ENCODE measurements at places on chromosomes 7 and 10. TPM values are rescaled to one million over a fixed set of nuclear protein-coding genes. Genes with fewer than 3 reads are reported as not detected.
A peak's percentile ranks its signal among the peaks of the same experiment; 100 is the strongest.

Gene PTF1A
- not detected for total RNA-seq

- DNase-seq: peak; percentile 59
These were observed 17.8 kb downstream of the ESYT2 start for GRCh38 chr7:158811461-158811860.

GRCh38 chr10:129511758-129512157, 44.7 kb downstream of the MGMT start:
- no peak for DNase-seq

- no peak for DNase-seq
These were observed 836 bp downstream of the KMT2E start for GRCh38 chr7:105014693-105015389.

DNA sequence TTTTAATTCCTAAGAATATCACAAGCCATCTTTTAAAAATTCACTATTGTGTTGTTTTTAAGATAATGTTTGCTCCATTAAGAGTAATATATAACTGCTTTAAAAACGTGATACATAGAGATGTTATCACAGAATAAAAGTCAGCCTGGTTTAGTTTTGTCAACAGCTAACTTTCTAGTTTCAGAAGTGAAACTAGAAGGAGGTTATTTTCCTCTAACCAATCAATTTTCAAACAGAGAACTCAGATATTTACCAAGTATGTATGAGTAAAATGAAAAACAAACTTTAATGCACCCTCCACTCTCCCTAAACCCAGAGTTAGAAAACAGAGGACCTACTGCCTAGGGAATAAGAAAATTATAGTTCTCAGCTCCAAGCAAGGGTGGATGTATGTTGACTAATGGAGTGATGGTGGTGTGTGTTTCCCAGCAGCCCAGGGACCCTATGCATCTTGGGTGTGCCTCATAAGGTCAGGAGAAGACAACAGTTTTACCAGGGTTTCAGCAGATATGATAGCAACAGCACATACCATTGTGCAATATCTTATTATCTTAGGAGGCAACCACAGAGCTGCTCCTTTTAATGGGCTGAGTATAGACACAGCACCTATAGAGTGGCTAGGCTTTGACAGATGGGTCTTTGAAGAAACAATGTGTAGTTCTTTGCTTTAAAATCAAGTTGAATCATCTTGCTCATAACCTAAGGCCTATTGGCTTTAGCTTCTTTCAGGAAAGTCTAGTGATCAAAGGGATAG, 58.4 kb downstream of the PTPRZ1 start:
- DNase-seq: no peak

DNA sequence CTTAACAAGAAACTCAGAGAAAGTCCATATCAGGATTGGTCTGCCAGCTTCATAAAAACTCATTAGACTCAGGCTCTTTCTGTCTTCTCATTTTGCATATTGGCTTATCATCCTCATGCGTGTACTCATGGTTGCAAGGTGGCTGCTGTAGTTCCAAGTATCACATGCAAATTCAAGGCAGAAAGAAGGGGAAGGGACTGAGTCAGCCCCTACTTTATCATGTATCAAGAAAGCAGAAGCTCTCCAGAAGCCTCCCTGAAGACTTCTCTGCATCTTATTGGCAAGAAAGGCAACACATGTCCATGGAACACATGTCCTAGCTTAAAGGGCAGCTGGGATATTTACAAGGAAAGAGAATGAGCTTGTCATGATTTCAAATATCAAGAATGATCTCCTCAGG, 19.4 kb upstream of the EZH2 start:
- no peak for DNase-seq

GRCh38 chr7:44880317-44881018, 4.9 kb downstream of the PURB start:
- DNase-seq: no peak

DNA sequence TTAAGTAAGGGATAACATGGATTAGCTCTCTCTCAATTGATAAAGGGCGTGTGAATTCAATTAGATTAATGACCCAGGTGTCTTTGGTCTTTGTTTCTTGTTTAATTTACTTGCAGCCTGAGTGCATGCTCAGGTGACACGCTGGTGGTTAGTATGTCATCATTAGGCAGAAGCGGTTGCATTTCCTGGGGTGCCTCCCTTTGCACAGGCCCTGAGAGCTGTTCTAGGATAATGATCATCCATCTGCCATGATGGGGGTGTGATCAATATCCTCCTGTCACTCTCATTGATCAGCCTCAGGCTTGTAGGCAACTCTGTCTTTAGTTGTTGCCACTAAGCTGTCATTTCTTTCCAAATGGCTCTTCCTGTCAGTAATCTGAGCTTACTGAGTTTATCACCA, 99.6 kb upstream of the NPS start:
- no peak for DNase-seq

DNA sequence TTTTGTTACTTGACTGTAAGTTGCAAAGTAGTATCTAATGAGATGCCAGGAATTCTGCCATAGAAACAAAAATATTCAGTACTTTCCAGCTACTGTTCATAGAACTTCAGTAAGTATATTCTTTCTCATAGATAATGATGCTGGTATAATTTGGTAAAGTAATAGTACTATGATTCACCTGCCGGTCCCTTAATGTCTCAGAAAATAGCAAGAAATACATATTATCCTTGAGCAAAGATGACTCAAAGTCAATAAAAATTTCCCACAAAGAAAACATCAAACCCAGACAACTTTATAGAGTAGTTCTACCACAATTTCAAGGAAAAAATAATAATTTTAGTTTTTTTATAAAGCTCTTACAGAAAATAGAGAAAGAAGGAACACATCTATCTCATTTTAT, 105.4 kb downstream of the EPDR1 start:
- no peak for DNase-seq

Gene PGAM1
- total RNA-seq: 772 TPM

- DNase-seq: no peak
These were observed 78.1 kb upstream of the TOMM7 start for GRCh38 chr7:22900784-22901183.

- DNase-seq: no peak
These were observed 75.2 kb downstream of the INSIG1 start for GRCh38 chr7:155372782-155373358.

- no peak for DNase-seq
These were observed 68.1 kb upstream of the NANOS1 start for GRCh38 chr10:118961436-118961835.

GRCh38 chr10:104608091-104608828, 32.8 kb upstream of the SORCS3 start:
- no peak for DNase-seq

DNA sequence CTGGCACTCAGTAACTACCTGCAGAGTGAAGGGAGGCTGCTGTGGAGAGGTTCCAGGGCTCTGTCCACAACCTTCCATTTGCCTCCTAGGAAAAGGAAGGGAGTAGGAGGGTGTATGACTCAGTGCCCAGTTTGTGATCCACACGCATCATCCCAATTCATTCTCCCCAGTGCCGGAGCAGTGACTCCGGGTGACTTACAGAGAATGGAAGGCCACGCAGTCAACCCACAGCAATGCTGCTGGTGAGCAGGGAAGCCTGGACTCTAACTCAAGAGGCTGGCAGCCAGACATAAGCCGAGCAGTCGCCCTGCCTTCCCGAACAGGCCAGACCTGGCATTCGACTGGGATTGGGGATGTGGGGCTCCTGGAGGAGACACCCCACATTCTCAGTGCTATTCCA, 139.9 kb downstream of the SH3PXD2A start:
- DNase-seq: no peak

Gene STAG3
- total RNA-seq: 0.69 TPM

Gene GPR37
- total RNA-seq: 2.3 TPM

DNA sequence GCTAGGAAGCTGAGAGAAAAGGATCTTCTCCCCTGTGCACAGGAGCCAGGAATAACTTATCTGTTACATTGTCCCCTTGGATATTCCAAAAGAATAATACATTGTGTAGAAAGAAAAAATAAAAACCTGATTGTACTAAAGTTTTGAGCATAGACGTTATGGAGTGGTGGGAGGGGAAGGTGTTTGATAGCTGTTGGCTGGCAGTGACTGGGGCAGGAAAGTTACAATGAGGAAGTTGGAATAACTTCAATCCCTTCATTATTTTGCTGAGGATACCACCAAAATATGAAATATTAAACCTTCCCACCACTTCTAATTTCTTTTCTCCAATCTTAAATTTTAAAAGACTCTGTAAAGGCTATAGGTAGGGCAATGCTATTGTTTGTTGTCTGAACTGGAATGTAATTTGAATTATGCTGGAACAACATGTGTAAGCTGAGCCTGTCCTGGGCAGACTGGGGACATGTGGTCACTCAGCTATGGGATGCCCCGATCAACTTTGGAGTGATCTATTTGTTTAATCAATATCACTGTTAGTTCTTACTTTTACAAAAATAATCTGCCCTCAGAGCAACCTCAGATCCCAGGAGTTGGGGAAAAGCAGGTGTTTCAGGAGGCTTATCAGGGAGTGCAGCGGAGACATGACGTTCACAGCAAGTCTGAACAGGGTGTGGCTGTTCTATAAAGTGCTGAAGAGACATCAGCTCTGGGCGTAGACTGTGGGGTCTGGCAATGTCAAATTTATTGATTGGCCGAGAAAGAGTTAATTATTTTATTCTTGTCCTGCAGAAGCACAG, 20.8 kb downstream of the CYP3A43 start:
- DNase-seq: no peak

DNA sequence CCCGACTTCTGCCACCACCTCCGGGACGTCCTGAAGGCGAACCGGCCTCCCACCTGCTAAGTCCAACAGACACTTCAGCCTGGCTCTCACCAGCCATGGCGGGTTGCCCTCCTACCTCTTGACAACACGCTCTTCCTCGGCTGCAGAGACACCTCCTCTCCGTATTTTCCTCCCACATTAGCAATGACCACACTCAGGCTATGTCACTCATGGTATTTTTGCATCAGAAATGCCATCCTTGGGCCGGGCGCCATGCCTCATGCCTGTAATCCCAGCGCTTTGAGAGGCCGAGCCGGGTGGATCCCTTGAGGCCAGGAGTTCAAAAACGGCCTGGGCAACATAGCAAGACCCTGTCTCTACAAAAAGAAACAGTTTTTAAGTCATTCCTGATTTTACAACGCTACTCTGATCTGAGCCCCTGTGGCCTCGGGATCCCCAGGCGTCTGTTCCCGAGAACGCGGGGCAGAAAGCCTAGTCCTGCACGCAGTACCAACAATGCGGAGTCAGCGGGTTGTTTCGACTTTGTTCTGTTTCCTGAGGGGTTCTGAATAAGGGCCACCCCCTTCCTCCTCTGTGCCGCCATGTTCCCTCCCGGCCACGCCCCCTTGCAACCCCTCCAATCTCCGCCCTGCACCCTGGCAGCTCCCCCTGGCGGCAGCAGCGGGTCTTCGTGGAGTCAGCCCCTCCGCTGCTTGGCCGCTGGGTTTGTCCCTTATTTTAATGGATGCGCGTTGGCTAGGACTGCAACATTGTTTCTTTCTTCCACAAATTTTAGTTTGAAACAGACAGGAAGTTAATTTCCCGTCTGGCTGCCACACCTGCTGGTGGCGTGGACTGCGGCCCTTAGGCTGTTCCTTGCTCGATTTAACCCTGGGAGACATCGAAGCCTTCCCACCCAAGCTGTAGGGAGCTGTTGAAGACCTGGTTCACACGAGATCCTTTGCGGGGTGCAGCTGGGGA, 9.7 kb upstream of the ZFAND2A start:
- no peak for DNase-seq

DNA sequence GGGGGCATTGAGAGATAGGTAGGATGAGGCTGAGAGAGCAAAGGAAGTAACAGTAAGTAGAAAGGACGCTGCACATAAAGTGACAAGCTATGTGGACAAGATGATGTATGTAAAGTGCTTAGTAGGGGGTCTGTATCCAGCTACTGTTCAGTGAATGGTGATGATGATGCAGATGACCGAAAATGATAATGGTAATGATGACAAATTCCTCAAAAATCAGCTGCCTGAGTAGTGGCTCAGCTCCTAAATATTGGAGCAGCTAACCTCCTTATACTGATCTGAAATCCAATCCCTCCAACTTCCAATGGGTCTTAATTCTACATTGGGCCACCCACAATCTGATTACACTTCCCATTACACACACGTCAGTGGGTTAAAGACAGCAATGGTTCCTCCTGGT, 27.1 kb upstream of the KCNMA1 start:
- DNase-seq: no peak

- DNase-seq: no peak
These were observed 89.2 kb downstream of the ADCY1 start for GRCh38 chr7:45663167-45663921.

GRCh38 chr7:52741670-52742290, 293.7 kb upstream of the POM121L12 start:
- peak; percentile 47 for DNase-seq

DNA sequence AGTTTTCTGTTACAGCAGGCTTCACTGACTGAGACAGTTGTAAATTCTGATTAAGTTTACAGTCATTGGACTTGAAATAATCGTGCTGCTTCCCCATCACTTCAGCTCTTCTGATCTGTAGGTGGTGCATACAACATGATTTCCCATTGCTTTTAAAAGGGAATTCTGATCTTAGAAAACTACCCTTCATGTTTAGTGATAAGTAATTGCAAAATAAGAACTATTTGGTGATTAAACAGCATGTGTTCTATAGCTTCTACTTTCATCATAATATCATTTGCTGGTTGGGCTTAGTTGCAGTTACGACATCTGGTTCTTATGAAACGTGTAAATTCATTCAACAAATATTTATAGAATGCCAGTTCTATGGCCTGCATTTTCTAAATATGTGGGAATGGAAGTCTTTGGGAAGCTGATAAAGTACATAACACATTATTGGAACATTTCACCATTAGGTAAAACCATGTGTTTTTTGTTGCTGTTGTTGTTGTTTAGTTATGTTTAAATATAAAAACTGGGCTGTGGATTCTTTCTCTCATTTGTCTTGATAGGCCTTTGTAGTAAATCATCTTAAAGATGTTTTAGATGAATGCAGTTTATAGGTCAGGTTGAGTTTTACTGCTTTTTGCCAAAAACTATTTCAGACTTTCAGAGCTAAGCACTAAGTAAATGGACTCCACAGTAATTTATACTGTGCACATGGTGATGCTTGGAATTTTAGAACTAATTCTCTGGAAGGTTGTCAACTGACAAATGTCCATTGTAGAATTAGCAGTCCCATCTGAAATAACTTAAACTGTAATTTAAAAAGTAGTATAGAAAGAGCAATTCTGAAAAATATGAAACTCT, 13.1 kb downstream of the GNAI1 start:
- no peak for DNase-seq

GRCh38 chr7:129188372-129188891, at the start of gene SMO:
SMO (plus strand) TSS chr7:129188633; CDS start chr7:129189152, 519 bp downstream.
- DNase-seq: no peak

GRCh38 chr10:20363684-20364083, 533.4 kb downstream of the NEBL start:
- no peak for DNase-seq

GRCh38 chr10:80172896-80173295, 32.4 kb downstream of the ANXA11 start:
- DNase-seq: no peak

Measured in epithelial cell of proximal tubule (primary cell).